ENCODE measurements at places on chromosomes 6 and 20.

GRCh38 chr6:110543106-110543505, 66.7 kb upstream of the SLC22A16 start:
- no peak for DNase-seq

DNA sequence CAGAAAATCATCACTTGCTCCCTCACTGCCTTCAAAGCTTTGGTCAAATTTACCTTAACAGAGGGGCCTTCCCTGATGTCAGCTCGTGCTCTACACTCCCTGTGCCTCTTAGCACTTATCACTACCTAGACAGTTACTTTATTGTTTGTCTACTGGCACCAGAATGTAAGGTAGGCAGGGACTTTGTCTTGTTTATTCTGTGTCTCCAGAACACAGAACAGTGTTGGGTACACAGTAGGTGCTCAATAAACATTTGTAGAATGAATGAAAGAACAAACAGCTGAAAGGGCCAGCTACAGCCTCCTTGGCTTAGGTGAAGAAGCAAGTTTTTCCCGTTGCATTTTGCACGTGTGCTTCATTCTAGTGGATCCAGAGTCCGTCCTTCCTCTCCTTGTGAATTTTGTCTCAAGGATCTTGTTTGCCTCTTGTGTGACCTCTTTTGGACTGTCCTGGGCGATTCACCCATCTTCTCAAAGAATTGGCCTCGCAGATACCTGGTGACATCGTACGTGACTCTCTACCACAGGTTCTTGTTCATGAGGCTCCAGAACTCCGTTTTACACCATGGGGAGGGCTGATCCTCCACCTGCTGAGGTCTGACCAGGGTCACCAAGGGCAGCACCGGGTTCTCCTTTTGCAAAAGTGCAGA, 84.2 kb upstream of the ARMC2 start:
- DNase-seq = no peak

DNA sequence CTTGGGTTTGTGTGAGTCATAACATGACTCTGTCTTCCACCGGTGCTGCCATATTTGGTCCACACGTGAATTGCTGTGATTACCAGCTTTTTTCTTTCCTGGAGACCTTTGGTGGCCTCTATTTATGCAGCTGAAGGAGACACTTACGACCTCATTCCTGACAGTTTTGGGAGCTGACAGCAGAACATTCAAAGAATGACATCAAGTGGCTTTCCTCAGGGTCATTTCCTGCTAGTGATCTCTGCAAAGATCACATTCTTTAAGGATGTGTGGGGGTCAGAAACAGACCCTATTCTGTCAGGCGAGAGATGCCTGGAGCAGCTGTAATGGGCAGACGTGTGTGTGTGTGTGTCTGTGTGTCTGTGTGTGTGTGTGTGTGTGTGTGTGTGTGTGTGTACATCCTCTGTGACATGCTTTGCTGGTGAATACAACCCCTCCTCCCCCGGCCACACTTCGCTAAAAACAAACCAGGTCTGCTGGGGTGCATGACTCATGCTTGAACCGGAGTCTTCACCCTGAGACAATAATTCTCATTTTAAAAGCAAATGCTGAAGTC, 115.6 kb downstream of the TMEM170B start:
- peak; percentile 84 for DNase-seq

DNA sequence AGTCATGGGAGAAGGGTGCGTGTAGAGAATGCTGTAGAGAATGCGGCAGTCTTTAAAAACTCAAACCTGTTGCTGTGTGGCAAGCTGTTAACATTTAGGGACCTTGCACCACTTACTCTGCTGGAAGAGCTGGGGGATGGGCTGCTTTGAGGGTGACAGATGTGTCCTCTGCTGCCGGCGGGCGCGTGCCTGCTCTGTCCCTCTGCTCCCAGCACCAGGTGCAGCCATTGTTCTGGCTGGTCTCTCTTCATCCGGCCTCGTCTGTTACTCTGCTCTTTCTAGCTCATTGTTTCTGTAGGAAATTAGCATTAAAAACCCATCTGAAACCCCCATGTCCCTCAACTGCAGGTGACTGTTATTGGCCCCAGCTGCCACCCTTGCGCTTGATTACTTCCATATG, 78.5 kb downstream of the CBFA2T2 start:
- no peak for DNase-seq

- DNase-seq = no peak
These were observed 4.9 kb downstream of the RIMS4 start for GRCh38 chr20:44805335-44805978.

GRCh38 chr6:30599625-30600324, 17.3 kb downstream of the PPP1R10 start:
- DNase-seq = no peak

DNA sequence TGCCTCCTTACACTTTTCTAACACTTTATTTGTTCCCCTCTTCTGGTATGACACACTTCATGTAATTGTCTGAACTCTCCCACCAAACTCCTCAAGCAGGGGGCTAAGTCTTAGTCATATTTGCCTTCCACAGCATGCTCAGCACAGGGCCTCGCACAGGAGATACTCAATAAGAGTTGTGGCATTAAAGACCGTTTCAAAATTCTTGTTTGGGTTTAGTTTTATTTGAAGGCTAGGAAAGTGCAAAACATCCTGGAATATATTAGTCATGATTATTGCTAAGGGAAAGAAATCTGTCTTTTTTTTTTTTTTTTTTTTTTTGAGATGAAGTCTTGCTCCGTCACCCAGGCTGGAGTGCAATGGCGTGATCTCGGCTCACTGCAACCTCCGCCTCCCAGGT, 137.6 kb upstream of the ECI2 start:
- no peak for DNase-seq

DNA sequence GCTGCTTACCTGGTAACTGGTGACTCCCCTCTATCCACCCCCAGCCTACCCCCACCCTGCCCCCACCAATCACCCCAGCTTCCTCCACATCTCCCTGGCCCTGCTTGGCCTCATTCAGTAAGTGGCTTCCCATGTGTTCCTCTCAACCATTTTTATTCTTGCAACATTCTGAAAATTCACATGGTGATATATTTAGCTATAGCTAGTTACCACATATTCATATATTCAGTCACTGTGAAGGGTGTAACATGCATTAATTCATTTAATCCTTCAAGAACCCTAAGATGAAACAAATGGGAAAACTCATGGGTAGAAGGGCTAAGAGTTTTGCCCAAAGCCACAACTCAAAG, 95.4 kb upstream of the CEP85L start:
- DNase-seq = no peak

GRCh38 chr6:13471184-13471583, 16.2 kb downstream of the GFOD1 start:
- DNase-seq = no peak

DNA sequence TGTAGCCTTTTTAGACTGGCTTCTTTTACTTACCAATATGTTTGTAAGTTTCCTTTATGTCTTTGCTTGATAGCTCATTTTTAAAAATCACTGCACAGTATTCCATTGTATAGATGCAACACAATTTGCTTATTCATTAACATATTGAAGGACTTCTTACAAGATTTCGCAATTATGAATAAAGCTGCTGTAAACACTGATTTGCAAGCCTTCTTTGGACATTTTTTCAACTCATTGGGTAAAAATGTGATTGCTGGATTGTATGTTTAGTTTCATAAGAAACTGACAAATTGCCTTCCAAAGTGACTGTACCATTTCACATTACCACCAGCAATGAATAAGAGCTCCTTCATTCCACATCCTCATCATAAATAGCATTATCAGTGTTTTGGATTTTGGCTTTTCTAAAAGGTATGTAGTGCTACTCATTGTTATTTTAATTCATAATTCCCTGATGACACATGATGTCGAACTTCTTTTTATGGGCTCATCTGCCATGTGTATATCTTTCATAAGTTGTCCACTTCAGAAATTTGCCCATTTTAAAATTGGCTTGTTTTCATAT, 80.7 kb downstream of the TFAP2B start:
- DNase-seq = no peak

DNA sequence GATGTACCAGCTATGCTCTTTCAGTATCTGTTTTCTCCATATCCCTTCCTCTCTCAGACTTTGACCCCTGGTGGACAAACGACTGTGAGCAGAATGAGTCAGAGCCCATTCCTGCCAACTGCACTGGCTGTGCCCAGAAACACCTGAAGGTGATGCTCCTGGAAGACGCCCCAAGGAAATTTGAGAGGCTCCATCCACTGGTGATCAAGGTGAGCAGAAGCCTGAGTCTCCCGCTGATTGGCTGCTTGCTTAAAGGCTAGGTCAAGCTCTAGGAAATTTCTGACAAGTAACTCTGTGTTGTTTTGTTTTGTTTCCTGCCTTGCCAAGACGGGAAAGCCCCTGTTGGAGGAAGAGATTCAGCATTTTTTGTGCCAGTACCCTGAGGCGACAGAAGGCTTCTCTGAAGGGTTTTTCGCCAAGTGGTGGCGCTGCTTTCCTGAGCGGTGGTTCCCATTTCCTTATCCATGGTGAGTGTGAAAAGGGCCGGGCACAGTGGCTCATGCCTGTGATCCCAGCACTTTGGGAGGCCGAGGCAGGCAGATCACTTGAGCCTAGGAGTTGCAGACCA, 28.6 kb downstream of the C6orf89 start:
- DNase-seq = peak; percentile 51

DNA sequence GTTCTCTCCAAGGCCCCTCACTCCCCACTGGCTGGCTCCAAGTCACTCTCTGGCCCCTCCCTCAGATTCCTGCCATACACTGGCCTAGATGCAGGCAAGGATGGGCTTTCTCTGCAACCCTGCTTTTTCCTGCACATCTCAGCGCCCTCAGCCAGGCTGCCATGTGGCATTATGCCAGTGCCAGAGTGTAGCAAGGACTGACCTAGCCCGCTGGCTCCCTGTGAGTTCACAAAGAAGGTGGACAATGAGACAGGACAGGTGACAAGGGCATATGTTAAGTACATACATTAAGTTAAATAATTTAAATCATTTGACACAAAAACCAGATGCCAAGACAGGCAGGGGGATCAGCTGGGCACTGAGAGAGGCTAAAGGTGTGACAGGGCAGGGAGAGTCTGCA, 394.6 kb downstream of the ZFAND3 start:
- DNase-seq = no peak

DNA sequence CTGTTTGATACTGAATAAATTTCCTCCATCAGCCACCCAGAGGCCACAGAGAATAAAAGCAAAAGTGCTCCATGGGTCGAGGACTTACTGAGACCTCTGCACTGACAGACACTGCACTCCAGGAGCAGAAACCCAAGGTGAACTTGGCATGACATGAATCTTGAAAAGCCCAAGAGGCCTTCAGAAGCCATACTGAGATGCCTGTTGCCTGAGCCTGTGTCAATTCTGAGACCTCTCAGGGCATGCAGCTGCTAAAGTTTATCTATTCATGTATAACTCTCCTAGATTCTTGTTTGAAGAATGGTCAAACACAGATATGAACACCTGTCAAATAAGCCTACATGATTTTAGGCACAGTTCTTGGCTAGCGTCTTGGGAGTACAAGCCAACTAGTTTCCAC, 145.7 kb downstream of the KIF16B start:
- no peak for DNase-seq

DNA sequence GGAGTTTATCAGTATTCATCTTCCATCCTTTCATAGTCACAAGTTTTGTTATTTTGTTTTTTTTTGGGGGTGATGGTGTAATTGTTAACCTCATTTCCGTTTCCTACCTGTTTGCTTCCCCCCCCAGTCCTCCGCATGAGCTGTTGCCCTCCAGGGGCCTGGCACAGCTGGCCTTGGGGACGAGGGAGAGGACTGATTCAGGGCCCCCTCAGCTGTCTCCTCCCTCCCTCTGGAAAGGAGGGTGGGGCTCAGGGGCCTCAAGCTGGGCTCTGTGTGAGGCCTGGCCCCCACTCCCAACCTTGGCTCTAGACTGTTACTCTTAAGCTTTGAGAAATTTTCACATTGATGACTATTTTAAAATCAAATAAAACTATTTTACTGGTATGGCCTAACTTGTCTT, 4.0 kb downstream of the LRRC73 start:
- DNase-seq = no peak

GRCh38 chr20:57104651-57105204, 161.7 kb downstream of the BMP7 start:
- DNase-seq = no peak

DNA sequence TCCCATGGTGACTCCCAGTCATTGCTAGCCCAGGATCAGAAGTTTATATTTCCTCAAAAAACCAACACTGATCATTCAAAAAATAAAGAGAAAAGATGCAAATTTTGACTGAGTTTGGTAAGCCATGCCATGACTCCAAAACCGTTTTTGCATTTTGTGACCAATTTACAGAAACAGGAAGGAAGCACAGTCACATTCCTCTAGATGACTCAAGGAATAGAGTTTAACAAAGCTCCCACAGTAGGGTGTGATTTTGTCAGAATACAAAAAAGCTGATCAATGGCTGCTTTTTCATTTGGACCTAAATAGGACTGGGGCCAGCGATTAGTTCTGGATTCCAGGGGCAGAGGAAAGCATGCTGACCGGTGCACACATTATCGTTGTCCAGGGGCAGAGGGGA, 179.4 kb upstream of the AFDN start:
- no peak for DNase-seq
